ENCODE measurements at places on chromosomes 6 and 20.
A peak's percentile ranks its signal among the peaks of the same experiment; 100 is the strongest.

DNA sequence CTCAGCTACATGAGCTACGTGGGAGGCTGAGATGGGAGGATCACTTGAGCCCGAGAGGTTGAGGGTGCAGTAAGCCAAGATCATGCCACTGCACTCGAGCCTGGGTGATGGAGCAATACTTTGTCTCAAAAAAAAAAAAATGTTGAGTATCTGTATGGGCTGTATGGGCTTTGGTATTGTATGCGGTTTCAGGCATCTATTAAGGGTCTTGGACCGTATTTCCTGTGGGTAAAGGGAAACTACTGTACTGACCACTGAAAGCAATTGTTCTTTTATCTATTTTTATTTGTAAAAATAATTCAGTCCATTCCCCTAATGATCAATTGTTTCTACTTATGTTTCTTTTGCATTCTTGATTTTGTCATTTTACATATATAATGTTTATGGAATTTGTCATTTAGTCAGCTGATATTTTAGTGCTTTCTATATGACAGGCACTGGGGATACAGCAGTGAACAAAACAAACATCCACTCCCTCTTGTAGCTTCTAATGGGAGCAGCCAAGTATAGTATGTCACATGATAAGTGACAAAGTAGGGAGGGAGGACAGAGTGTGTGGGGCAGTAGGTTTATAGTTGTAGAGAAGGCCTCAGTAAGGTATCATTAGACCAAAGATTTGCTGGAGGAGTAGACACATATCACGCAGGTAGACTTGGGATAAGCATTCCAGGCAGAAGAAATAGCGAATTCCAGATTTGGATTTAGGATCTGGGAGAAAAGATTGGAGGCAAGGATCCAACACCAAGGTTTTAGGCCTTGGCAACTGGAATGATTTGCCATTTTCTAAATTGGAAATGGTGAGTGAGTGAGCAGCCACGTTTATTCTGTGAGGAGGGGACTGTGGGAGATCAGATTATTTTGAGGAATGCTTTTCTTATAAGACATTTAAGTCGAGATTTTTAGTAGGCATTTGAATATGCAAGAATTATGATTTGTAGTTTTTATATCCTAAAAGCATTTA is 6.0 kb downstream of the PCMT1 start:
- DNase-seq, result no peak

DNA sequence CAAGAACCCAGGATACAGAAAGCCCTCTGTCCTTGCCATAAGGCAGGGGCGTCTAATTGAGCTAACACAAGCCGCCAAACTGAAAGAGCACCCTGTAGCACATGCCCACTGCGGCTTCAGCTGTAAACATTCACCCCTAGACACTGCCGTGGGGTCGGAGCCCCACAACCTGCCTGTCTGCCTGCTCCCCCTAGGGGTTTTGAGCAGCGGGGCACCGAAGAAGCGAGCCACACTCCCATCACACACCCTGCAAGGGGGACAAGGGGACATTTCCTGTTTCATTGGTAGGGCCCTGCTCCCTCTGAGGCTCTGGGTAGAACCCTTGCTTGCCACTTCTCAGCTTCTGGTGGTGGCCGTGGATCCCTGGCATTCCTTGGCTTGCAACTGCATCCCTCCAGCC is 45.2 kb upstream of the BCLAF1 start:
- no peak for DNase-seq

GRCh38 chr6:100620085-100620840 is 155.5 kb upstream of the SIM1 start:
- DNase-seq, result peak; percentile 86

GRCh38 chr6:43123461-43124314 is 47.4 kb upstream of the SRF start:
- no peak for DNase-seq

DNA sequence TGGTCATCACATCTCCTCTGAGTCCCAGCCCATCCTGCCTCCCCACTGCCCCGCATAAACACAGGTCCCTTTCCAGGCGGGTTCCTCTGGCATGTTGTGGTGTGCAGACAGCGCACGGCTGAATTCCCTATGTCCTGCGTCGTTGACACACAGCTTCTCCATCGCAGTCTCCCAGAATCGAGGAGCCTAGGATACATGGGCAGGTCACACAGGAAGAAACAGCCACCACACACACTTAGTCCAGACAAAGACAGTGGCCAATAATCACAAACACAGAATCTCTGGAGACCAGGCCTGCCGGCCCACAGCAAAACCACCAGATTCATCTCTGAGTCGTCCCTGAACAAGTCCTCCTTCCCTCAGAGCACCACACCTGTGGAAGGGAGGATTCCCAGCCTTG is 34.8 kb downstream of the SCML4 start:
- no peak for DNase-seq

DNA sequence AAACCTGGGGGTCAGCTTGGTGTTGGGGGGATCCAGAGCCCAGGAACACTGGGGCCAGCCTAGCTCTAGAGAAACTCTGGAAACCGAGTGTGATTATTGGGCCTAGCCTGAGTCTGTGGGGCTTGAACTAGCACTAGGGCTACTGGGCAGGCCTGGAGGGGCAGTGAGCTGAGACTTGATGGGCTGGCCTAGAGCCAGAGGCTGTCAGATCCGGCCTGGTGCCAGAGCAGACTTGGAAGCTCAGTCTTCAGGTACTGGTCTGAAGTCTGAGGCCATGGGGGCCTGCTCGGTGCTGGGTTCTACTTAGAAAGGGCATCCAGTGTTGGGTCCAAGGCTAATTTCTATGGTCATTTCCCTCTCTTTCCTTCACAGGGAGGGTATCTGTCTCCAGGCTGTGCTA is 2.7 kb downstream of the DEFB112 start:
- DNase-seq, result no peak

DNA sequence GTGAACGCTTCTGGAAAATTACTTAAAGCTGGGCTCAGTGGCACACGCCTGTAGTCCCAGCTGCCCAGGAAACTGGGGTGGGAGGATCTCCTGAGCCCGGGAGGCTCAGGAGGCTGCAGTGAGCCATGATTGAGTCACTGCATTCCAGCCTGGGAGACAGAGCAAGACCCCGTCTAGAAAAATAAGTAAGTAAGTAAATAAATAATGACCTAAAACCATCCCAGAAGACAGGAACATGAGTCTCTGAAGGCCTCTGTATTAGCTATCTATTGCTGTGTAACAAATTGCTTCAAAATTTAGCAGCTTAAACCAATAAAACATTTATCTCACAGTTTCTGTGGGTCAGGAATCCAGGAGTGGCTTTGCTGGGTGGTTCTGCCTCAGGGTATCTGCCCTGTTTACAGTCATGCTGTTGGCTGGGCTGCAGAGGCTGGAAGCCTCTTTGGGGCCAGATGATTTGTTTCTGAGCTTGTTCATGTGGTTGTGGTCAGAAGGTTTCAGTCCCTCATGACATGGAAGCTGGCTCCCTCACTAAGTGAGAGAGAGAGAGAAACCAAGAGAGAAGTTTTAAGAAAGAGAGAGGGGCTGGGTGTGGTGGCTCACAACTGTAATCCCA is 48.4 kb upstream of the NCOA3 start:
- no peak for DNase-seq

GRCh38 chr20:33650753-33651561 is 11.2 kb upstream of the C20orf144 start:
- DNase-seq, result no peak

GRCh38 chr20:2873747-2874041 is 413 bp downstream of the PTPRA start:
- peak; percentile 40 for DNase-seq

DNA sequence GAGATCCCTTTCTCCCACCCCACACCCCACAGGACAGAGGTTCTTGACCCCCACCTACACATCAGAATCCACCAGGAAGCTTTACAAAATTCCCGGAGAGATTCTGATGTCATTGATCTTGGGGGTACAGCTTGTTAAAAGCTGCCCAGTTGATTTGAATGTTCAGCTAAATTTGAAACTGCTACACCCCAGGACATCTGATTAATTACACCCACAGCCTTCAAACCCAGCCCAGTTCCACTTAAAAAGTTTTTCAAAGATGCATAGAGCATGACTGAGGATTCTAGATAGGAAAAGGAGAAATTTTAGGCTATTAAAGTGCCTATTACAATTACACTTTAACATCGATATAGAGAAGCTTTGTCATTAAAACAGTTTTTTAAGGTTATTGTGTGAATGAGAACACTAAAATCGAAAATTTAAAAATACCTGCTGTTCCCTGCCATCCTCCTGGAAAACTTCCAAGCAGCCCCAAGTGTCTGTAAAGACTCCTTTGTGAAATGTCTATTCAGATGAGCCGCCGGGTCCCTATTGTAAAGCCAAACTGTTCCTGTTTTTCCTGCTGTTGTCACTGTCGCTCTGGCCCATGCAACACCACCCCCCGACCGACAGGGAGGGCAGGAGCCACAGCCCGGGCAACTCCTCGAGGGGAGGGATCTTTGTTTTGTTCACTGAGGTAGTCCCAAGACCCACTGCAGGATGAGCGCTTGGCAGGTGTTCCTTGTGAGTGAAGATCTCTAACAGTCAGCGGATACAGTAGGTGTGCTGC is 132.5 kb upstream of the PHACTR3 start:
- DNase-seq, result no peak

DNA sequence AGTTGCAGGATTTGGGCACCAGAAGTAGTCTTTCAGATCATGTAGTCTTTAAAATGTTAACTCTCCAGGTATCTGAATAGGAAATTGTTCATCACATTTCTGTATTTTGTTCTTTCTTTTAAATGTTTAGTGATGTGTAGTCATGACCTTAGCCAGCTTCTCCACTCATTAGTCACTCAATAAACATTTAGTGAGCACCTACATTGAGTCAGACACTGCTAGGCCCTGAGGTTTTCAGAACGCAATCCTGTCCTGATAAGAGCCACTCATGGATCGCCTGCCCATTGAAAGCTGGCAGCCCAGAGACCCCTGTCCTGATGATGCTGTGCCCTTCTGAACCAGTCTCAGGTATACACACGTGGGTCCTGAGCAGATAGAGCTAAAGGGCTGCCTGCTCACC is 163.4 kb upstream of the HEY2 start:
- DNase-seq, result no peak

- peak; percentile 74 for DNase-seq
Observed at GRCh38 chr6:136989571-136990241, 55.1 kb downstream of the IL20RA start.

DNA sequence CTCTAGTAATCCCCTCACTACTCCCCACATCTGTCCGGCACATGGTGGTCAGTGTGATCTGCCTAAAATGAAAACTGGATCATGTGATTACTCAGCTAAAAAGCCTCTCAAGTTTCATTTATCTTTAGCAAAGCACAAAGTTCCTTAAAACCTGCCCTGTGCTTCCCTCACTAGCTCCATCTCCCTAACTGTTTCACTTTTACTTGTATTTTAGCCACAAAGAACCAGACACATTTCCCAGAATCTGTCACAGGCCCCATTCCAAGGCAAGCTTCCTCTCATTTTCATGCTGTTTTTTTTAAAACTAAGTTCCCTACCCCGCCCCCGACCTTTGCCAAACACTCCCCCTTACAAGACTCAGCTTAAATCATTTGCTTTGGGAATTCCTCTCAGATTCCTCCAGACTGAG is 8.9 kb upstream of the IGF2R start:
- peak; percentile 41 for DNase-seq

All from muscle of back (tissue), 13 donors.